Temporal lobe (tissue), 4 donors: ENCODE measurements at places on chromosomes 4 and X. TPM values are rescaled to one million over a fixed set of nuclear protein-coding genes. Genes with fewer than 3 reads are reported as not detected.

The TGIF2LX gene
- not detected for total RNA-seq

The CHRNA9 gene
- not detected for total RNA-seq

The LRIT3 gene
- total RNA-seq = 0.25 TPM

The F8 gene
- total RNA-seq = 4.2 TPM

The CXorf49B gene
- total RNA-seq = not detected

The COL25A1 gene
- total RNA-seq = 5.7 TPM

The UCP1 gene
- 0.25 TPM for total RNA-seq

The DNAAF6 gene
- total RNA-seq = not detected

The HSFX1 gene
- total RNA-seq = 3.0 TPM

The PYURF gene
- total RNA-seq = 66.6 TPM

The RRH gene
- total RNA-seq = 0.25 TPM

The PCSK1N gene
- total RNA-seq = 79.4 TPM

The GAGE12E gene
- total RNA-seq = not detected

The RPA4 gene
- total RNA-seq = 0.49 TPM

The AKAP17A gene
- 9.8 TPM for total RNA-seq

The GIMD1 gene
- total RNA-seq = not detected

The PABPC4L gene
- total RNA-seq = 0.74 TPM

The UBA1 gene
- total RNA-seq = 149 TPM

The GPR173 gene
- total RNA-seq = 26.1 TPM
